ENCODE measurements at places on chromosomes 5 and 9.

DNA sequence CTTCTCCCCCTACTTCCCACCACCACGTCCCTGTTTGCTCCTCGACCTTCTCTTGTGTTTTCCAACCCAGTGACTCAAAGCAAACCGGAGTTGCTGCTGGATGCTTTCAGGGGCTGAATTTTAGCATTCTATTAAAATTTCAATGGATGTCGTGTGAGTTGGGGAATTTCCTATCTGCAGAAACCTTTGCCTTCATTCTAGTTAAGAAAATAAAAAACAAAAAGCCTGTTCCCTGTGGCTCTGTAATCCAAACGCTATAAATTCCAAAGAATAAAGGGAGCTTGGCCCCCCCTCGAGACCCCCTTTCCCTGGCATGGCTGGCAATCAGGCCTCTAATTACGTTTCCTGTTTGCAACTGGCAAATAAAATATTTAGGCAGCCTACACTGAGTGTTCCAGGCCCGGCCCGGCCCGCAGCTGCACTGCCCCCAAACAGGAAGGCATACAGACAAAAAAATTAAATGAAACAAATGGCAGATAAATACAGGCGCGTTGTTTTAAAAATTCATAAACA is 139.4 kb upstream of the PPP1R26 start:
- DNase-seq: no peak
- H3K36me3 ChIP-seq: no peaks in the 10 kb centered on the region
- H3K27ac ChIP-seq: no peak overlapping the region
- H3K4me1 ChIP-seq: no peaks in the 10 kb centered on the region
- H3K4me3 ChIP-seq: no peak overlapping the region
- H3K27me3 ChIP-seq: peaks cover 42% of the 10 kb centered on the region

DNA sequence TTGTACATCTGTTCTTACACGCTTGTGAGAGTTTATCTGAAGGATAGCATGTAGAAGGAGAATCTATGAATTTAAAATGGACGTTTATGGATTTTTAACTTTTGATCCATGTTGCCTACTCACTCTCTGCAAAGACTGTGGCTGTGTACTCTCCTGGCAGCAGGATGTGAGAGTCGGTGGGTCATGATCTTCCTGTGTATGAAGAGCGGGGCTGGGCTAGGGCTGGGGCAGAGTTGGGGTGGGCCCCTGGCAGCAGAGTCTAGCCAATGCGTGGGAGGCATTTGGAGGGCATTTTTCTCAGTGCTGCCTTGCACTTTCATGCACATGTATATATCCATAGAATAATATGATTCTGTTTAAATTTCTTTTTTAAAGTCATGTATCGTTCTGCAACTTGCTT is 24.0 kb upstream of the DAB2IP start:
- no peaks in the 10 kb centered on the region for H3K36me3 ChIP-seq
- no peak overlapping the region for H3K4me3 ChIP-seq
- no peak for DNase-seq
- H3K4me1 ChIP-seq: peaks cover 3% of the 10 kb centered on the region

DNA sequence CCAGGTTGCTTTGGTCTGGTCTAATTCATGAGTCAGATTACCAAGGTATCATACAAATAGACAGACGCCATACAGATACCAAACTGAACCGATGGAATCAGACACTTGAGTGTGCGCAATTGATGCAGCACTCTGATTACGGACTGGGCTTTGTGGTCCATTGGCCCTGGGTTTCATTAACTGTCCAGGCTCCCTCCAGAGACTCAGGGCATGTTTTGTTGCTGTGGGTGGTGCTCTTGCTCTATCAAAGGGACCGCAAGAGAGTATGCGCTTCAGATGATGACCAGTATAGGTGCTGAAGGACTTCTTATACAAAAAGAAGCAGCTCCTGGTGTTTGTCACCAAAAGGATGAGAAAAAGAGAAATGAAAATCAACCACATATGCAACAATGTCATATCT is 36.9 kb upstream of the ANKRD55 start:
- no peaks in the 10 kb centered on the region for H3K36me3 ChIP-seq
- no peaks in the 10 kb centered on the region for H3K27me3 ChIP-seq
- no peak for DNase-seq
- H3K4me1 ChIP-seq: peaks cover 4% of the 10 kb centered on the region
- H3K27ac ChIP-seq: no peak overlapping the region
- H3K4me3 ChIP-seq: no peak overlapping the region

DNA sequence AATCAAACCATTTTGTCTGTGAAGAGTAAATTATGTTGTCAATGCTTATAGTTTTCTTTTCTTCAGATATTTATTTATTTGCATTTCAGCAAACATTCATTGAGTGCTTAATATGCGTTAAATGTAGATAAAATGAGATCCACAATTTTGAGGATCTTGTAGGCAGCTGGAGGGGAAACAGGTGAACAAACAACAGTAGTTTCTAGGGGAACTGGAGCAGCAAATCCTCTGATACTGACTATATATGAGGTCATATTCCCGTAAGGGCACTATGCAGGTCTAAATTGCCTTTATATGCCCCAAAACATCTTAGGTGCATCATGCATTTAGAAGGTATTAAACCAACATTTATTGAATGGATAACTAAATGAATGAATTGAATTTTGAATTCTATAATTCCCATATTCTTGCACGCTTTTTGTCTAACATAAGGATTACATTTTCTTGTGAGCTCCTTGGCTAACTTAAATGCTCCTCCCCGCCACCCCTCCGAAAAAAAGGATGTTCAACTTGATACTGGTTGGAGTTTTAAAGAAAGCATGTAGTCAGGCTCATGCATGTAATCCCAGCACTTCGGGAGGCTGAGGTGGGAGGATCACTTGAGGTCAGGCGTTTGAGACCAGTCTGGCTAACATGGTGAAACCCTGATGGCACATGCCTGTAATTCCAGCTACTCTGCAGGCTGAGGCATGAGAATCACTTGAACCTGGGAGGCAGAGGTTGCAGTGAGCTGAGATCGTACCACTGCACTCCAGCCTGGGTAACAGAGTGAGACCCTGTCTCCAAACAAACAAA is 299.8 kb downstream of the TMEM38B start:
- no peaks in the 10 kb centered on the region for H3K27me3 ChIP-seq
- H3K4me3 ChIP-seq: no peak overlapping the region
- H3K27ac ChIP-seq: no peak overlapping the region
- no peaks in the 10 kb centered on the region for H3K4me1 ChIP-seq

- no peak overlapping the region for H3K4me3 ChIP-seq
- H3K27me3 ChIP-seq: no peaks in the 10 kb centered on the region
- DNase-seq: no peak
- no peaks in the 10 kb centered on the region for H3K36me3 ChIP-seq
Measured at GRCh38 chr5:10556893-10557746, 6.8 kb upstream of the ANKRD33B start.

DNA sequence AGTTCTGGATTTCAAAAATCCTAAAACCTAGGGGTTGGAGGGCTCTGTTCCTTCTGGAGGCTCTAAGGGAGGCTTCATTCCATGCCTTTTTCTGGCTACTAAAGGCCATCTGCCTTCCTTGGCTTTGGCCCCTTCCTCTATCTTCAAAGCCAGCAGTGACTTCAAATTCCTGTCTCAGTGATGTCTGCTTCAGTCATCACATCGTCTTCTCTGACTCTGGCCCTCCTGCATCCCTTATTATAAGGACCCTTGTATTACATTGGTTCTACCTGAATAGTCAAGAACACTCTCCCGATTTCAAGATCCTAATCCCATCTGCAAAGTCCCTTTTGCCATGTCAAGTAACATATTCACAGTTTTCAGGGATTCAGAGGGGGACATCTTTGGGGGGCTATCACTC is 60.3 kb downstream of the GNA14 start:
- DNase-seq: no peak
- no peaks in the 10 kb centered on the region for H3K36me3 ChIP-seq
- H3K27ac ChIP-seq: no peak overlapping the region
- H3K27me3 ChIP-seq: no peaks in the 10 kb centered on the region
- H3K4me3 ChIP-seq: no peak overlapping the region

- no peaks in the 10 kb centered on the region for H3K36me3 ChIP-seq
- H3K27me3 ChIP-seq: peaks cover 15% of the 10 kb centered on the region
- no peak for DNase-seq
- H3K4me1 ChIP-seq: no peaks in the 10 kb centered on the region
- H3K27ac ChIP-seq: no peak overlapping the region
Measured at GRCh38 chr5:172428224-172429166, 25.8 kb downstream of the SH3PXD2B start.

GRCh38 chr9:80049096-80049782 is 477.5 kb downstream of the TLE4 start:
- no peak overlapping the region for H3K27ac ChIP-seq
- H3K4me3 ChIP-seq: no peak overlapping the region
- no peaks in the 10 kb centered on the region for H3K27me3 ChIP-seq
- H3K36me3 ChIP-seq: no peaks in the 10 kb centered on the region

DNA sequence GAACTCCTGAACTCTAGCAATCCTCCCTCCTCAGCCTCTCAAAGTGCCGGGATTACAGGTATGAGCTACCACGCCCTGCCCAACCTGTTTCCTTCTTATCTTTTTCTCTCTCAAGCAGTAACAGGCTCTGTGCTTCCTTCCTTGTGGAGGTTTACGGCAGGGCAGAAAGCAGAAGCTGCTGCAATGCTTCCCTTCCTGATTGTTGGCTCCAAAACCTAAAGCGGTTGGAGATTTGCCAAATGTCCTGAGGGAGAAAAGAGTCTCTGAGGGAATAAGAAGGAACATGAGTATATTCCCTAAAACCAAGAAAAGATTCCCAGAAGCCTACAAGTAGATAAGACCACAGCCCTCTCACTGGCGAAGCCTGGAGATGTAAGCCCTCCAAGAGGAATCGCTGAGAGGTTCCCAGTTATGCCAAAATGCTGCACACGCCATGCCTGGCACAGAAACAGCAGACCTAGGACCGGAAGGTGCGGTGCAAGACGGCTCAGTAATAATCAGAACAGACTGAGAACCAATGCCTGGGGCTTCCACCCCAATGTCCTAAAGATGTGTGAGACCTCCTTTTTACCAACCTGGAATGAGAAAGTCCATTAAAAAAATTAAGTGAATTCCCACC is 73.2 kb downstream of the APTX start:
- no peaks in the 10 kb centered on the region for H3K4me1 ChIP-seq
- H3K27ac ChIP-seq: no peak overlapping the region
- H3K4me3 ChIP-seq: no peak overlapping the region
- no peaks in the 10 kb centered on the region for H3K27me3 ChIP-seq

DNA sequence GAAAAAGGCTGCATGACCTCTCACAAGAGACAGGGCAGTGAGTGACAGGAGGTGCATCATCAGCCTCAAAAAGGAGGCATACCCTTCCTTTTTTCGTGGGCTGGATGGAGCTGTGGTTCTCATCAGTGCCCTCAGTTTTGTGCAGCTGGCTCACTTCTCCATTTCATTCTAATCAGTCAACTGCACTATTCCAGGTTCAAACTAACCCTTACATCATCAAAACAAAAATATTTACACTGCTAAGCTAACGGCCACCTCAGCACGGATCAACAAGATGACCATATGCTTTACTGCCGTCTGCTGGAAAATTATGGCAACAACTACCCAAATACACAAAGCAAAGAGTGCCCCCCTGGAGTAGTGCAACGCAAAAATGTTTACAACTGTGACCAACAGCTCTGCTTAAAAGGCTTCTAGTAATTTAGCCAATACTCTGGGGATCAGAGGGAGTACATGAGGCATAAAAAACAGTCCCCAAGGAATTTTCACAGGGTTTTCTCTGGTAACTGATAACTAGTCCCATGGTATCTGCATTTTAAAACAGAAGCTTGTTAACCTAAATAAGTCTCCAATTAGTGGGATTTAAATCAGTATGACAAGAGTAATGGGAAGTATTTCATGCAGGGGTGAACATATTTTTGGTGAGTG is 10.8 kb downstream of the KCNV2 start:
- H3K27ac ChIP-seq: no peak overlapping the region
- no peaks in the 10 kb centered on the region for H3K36me3 ChIP-seq
- no peak for DNase-seq
- no peak overlapping the region for H3K4me3 ChIP-seq
- H3K4me1 ChIP-seq: no peaks in the 10 kb centered on the region

- no peak for DNase-seq
- no peaks in the 10 kb centered on the region for H3K27me3 ChIP-seq
- H3K27ac ChIP-seq: no peak overlapping the region
- no peaks in the 10 kb centered on the region for H3K36me3 ChIP-seq
Measured at GRCh38 chr5:125746917-125747316, 676.3 kb upstream of the GRAMD2B start.

- H3K27me3 ChIP-seq: no peaks in the 10 kb centered on the region
- no peaks in the 10 kb centered on the region for H3K4me1 ChIP-seq
- no peak overlapping the region for H3K27ac ChIP-seq
- H3K36me3 ChIP-seq: peaks cover 50% of the 10 kb centered on the region
- no peak for DNase-seq
Measured at GRCh38 chr5:154967421-154968024, 26.6 kb downstream of the MRPL22 start.

- H3K27ac ChIP-seq: no peak overlapping the region
- H3K4me3 ChIP-seq: no peak overlapping the region
- H3K36me3 ChIP-seq: no peaks in the 10 kb centered on the region
- DNase-seq: peak; percentile 44
- H3K27me3 ChIP-seq: peaks cover 5% of the 10 kb centered on the region
Measured at GRCh38 chr9:21789541-21790037, 12.8 kb upstream of the MTAP start.

DNA sequence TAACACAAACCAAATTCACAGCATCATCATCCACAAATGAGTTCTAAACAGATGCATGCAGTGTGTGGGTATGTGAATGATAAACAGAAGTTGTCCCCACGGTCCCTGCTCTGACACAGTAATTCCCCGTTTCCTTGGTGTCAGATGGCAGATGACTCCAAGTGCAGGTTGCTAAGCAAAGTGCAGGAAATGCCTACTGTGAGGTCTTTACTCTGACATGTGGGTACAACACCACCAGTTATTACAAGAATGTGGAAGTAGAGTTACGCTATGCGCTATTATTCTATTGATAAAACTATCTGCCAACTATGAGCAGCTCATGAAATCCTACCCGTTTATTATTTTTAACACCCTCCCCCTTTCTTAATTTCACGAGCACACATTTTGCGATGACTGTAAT is 448.9 kb downstream of the BNC2 start:
- no peak overlapping the region for H3K4me3 ChIP-seq
- no peak for DNase-seq
- no peaks in the 10 kb centered on the region for H3K4me1 ChIP-seq
- H3K27me3 ChIP-seq: no peaks in the 10 kb centered on the region
- H3K36me3 ChIP-seq: no peaks in the 10 kb centered on the region
- no peak overlapping the region for H3K27ac ChIP-seq

GRCh38 chr5:178068293-178068692 is 45.0 kb upstream of the N4BP3 start:
- peaks cover 8% of the 10 kb centered on the region for H3K4me1 ChIP-seq
- no peaks in the 10 kb centered on the region for H3K27me3 ChIP-seq
- no peak overlapping the region for H3K4me3 ChIP-seq
- DNase-seq: no peak
- no peak overlapping the region for H3K27ac ChIP-seq
- H3K36me3 ChIP-seq: no peaks in the 10 kb centered on the region

DNA sequence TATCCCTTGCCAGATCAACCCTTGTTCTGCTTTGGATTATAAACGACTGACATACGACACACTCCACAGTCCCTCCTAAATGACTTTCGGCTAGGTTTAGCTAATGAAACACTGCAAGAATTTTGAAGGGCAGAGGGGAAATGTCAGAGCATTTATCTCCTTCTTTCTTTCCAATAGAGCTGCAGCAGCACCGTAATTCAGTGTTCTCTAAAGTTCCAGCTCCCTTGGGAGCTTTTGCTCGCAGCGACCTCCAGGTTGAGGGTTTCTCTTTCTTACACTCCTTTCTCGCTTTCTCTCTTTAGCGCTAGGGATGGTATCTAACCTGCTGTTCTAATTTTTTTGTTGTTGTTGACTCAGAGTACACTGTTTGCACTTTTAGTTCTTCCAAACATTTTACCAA is 467.1 kb upstream of the ST8SIA4 start:
- H3K27ac ChIP-seq: no peak overlapping the region
- H3K4me3 ChIP-seq: no peak overlapping the region
- no peaks in the 10 kb centered on the region for H3K36me3 ChIP-seq
- DNase-seq: no peak
- no peaks in the 10 kb centered on the region for H3K4me1 ChIP-seq
